Central memory CD8-positive, alpha-beta T cell (primary cell): ENCODE measurements at places on chromosomes 4 and X.

- no peaks in the 10 kb centered on the region for H3K4me1 ChIP-seq
- no peak overlapping the region for H3K4me3 ChIP-seq
These were observed 587.4 kb downstream of the RPA4 start for GRCh38 chrX:97471071-97471470.

DNA sequence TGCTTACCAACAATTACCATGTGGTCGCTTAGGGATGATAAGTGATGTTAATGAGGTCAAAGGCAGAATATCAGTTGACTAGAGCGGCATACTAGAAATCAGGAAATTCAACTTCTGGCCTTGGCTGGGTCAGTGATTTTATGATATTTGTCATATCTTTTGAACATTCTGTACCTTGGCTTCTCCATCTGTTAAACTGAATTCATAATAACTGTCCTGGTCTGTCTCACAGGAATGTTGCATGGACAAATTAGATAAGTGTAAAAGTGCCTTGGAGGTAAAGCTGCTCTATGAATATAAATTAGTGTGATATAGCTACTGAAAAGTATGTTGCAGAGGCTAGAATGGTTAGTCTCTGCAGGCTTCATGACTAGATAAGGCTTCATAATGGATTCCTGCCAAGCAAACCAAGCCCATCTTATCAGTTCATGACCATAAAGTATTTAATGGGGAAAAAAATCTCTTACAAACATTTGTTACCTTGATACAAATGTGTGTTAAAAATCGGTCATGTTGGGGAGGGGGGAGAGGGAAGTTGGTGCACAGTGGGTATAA, 104.6 kb upstream of the BMPR1B start:
- H3K27ac ChIP-seq, result no peak overlapping the region
- no peak overlapping the region for H3K4me3 ChIP-seq
- H3K36me3 ChIP-seq, result peaks cover 6% of the 10 kb centered on the region
- DNase-seq, result no peak
- no peaks in the 10 kb centered on the region for H3K27me3 ChIP-seq

- no peak overlapping the region for H3K27ac ChIP-seq
- H3K36me3 ChIP-seq, result no peaks in the 10 kb centered on the region
- no peak overlapping the region for H3K4me3 ChIP-seq
These were observed 82.5 kb downstream of the HS6ST2 start for GRCh38 chrX:132875650-132876522.

DNA sequence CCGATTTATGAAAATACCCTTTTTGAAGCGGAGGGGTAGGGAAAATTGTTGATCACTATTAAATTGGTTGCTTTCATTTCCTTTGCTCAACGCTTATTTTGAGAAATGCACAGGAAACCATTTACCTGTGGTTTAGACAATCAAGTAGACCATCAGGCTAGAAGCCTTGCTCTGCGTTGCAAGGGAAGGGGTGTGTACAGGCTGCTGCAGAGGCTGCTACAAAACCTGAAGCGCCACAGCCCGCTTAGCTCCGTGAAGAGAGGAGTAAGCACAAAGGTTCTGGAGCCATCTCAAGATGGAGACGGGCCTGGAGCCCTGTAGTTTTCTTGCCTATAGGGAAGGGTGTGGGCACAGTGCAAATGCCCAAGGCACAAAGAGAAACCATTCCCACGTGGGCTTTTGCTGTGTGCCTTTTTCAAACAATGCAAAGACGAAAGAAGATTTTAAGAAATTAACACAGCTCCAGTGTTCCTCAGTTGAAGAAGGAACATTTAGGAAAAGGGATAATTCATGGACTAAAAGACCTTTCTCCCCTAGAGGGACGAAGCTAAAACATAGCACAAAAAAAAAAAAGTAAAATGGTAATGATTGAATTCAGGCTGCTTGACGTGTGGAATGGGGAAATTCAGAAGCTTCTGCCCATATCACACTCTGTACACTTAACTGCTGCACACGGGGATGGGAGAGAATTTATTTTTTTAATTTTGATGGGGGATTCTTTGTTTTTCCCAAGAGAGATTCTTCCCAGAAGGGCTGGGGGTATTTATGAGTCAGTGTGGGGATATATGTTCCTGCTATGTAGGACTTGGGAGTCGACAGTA, 3.5 kb downstream of the TMSB4X start:
- H3K36me3 ChIP-seq, result peaks cover 53% of the 10 kb centered on the region
- H3K27ac ChIP-seq, result peak overlapping the region; percentile 99
- peaks cover 38% of the 10 kb centered on the region for H3K4me1 ChIP-seq
- H3K27me3 ChIP-seq, result no peaks in the 10 kb centered on the region
- DNase-seq, result peak; percentile 66
- peak overlapping the region; percentile 92 for H3K4me3 ChIP-seq

DNA sequence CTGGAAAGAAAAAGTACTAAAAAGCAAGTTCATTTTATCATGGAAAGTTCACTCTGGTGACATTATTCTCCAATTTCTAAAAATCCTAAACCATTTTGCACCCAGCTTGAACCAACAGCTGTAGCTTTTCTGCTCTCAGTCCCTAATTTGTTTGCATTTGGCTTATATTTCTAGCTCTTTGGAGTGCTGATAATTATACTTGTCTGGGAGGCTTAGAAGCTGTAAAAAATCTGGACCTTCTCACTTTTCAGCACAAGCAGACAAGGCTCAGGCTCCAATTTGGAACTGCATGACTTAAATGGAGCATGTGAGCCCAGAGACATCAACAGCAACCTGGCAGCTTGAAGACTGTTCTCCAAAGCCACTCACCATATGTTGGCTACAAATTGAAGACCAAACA, 170.9 kb upstream of the PCDH18 start:
- no peaks in the 10 kb centered on the region for H3K27me3 ChIP-seq
- DNase-seq, result no peak
- no peak overlapping the region for H3K27ac ChIP-seq
- H3K36me3 ChIP-seq, result no peaks in the 10 kb centered on the region
- no peak overlapping the region for H3K4me3 ChIP-seq

- H3K4me3 ChIP-seq, result no peak overlapping the region
- DNase-seq, result no peak
- H3K4me1 ChIP-seq, result no peaks in the 10 kb centered on the region
- H3K36me3 ChIP-seq, result no peaks in the 10 kb centered on the region
- no peak overlapping the region for H3K27ac ChIP-seq
- H3K27me3 ChIP-seq, result peaks cover 38% of the 10 kb centered on the region
These were observed 16.6 kb upstream of the ERCC6L start for GRCh38 chrX:72255445-72255844.

DNA sequence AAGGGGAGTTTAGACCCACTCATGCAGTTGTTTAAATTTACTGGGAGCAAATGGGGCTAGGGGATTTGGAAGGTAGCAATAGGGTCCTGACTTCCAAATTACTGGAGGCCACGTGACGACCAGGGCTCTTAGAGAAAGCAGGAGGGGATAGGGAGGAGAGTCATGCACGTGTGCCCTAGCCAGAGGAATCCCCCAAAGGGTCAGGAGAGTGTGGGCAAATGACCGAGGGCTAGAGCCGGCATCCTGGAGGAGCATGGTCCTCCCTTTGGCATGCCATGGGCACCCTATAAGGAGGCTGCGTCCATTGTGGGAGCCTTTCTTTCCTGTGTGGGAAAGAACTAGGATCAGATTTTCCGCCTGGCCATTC, 25.5 kb upstream of the GPC4 start:
- H3K27ac ChIP-seq, result no peak overlapping the region
- H3K27me3 ChIP-seq, result no peaks in the 10 kb centered on the region
- no peak for DNase-seq

GRCh38 chrX:426881-427280, 40.2 kb upstream of the PPP2R3B start:
- no peak overlapping the region for H3K27ac ChIP-seq
- no peak for DNase-seq
- H3K36me3 ChIP-seq, result no peaks in the 10 kb centered on the region
- peaks cover 45% of the 10 kb centered on the region for H3K27me3 ChIP-seq

- DNase-seq, result no peak
- H3K4me1 ChIP-seq, result no peaks in the 10 kb centered on the region
- no peak overlapping the region for H3K4me3 ChIP-seq
- peaks cover 3% of the 10 kb centered on the region for H3K27me3 ChIP-seq
- no peak overlapping the region for H3K27ac ChIP-seq
- H3K36me3 ChIP-seq, result no peaks in the 10 kb centered on the region
These were observed 11.9 kb upstream of the HS3ST1 start for GRCh38 chr4:11440481-11441193.

GRCh38 chr4:107122736-107123135, 86.6 kb upstream of the DKK2 start:
- no peak for DNase-seq
- H3K4me1 ChIP-seq, result no peaks in the 10 kb centered on the region
- H3K36me3 ChIP-seq, result no peaks in the 10 kb centered on the region
- H3K27ac ChIP-seq, result no peak overlapping the region

DNA sequence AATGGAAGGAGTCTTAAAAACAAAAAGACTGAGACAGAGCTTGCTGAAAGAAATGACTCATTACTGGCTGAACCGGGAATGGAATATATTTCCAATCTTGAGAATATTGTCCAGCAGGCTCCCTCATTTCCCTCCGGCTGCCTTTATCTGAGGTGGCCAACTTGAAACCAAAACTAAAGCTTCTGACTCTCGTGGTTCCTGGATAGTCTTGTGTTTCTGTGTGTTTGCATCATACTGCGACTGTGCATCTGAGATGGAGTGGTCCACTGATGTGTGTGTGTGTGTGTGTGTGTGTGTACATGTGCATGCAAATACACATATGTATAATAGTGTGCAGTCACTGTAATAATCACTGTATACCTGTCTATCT, 145.6 kb upstream of the SCML1 start:
- no peak overlapping the region for H3K27ac ChIP-seq
- H3K4me3 ChIP-seq, result no peak overlapping the region
- DNase-seq, result no peak

DNA sequence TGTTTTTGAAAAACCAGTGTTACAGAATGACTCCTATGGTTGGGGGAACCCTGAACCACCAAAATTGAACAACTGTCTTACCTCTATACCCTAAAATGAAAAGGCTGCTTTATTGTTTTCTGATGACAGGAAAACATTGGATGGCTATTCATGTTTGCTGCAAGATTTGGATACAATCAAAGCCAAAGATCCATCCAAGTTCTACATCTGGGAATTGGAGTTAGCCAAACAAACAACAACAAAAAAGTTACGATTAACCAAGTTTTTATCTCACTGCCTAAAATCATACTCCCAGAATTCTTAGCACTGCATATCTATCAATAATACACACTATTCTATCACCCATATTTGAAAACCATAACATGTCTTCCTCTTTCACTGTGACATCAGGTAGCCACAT, 349.7 kb upstream of the SLC7A11 start:
- H3K27me3 ChIP-seq, result no peaks in the 10 kb centered on the region
- no peak overlapping the region for H3K4me3 ChIP-seq
- no peak overlapping the region for H3K27ac ChIP-seq
- no peak for DNase-seq
- no peaks in the 10 kb centered on the region for H3K36me3 ChIP-seq

DNA sequence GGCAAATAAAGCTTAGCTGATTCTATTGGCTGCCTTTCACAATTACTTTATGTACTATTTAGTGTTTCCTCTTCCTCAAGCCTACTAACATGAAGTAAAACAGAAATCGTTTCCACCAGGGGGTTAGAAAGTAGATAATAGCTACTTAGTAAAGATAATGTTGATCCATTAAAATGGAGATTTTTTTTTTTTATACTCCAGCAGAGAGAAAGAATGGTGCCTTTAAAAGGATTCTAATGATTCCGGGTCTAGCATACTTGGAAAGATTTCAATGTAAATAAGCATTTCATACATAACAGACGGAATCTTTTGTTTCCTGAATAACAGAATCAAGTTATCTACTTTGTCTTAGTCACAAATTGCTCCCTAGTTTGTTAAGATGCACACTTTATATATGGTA, 37.1 kb downstream of the GK start:
- no peaks in the 10 kb centered on the region for H3K4me1 ChIP-seq
- H3K4me3 ChIP-seq, result no peak overlapping the region
- H3K27me3 ChIP-seq, result no peaks in the 10 kb centered on the region

DNA sequence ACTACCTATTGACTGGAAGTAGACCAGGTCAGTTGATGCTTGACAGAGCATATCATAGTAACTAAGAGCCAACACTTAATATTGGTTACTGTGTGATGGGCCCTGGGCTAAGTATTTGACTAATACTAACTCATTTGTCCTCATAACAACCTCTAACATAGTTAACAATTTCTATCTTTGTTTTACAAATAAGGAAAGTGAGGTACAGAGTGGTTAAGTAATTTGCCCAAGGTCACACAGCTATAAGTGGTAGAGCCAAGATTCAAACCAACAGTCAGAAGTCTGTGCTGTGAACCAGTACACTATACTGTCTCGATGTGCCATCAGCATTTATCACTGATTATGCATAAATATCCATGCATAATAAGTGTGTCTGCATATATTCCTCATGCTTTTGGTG, 27.1 kb upstream of the NUP54 start:
- peaks cover 16% of the 10 kb centered on the region for H3K36me3 ChIP-seq
- no peak overlapping the region for H3K4me3 ChIP-seq
- no peak overlapping the region for H3K27ac ChIP-seq
- DNase-seq, result no peak
- H3K4me1 ChIP-seq, result peaks cover 9% of the 10 kb centered on the region

DNA sequence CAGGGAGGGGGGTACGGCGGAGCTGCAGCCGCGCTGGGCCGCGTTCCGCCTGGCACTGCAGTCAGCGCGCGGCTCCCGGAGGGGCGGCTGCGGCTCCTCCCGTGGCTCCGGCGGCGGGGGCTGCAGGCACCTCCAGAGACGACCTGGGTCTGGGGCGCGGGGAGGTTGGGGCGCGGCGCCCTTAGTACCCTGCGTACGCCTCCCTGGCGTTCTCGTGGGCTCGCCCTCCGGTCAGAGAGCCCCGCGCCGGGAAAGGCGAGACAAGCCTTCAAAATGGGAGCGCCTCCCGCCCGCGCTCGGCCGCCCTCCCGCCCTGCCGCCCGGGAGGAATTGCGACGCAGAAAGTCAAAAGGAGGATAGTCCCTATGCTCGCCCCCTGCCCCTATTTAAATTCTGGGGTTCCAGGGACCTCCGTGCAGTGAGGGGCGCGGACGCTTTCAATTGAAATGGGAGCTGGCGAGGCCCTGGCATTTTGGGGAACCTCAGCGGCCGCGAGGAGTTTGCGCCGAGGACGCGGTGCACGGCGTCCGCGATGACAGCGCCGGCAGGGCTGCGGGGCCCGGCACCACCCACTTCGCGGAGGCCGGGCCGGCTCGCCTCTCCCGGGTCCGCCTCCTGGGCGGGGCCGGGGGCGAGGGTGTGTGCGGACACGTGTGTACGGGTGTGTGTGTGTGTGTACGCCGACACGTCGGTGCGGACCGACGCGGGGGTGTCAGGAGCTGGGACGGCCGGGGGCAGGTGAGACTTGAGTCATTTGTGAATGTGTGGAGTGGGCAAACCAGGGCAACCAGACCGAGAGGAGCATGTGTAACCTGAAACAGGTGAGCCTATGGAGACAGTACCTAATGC, 544 bp downstream of the HERC3 start:
- peak overlapping the region; percentile 92 for H3K27ac ChIP-seq
- peak; percentile 61 for DNase-seq
- peaks cover 42% of the 10 kb centered on the region for H3K4me1 ChIP-seq
- H3K4me3 ChIP-seq, result peak overlapping the region; percentile 93
- H3K27me3 ChIP-seq, result no peaks in the 10 kb centered on the region
